ENCODE measurements at places on chromosomes 7 and 10. TPM values are rescaled to one million over a fixed set of nuclear protein-coding genes. Genes with fewer than 3 reads are reported as not detected.

DNA sequence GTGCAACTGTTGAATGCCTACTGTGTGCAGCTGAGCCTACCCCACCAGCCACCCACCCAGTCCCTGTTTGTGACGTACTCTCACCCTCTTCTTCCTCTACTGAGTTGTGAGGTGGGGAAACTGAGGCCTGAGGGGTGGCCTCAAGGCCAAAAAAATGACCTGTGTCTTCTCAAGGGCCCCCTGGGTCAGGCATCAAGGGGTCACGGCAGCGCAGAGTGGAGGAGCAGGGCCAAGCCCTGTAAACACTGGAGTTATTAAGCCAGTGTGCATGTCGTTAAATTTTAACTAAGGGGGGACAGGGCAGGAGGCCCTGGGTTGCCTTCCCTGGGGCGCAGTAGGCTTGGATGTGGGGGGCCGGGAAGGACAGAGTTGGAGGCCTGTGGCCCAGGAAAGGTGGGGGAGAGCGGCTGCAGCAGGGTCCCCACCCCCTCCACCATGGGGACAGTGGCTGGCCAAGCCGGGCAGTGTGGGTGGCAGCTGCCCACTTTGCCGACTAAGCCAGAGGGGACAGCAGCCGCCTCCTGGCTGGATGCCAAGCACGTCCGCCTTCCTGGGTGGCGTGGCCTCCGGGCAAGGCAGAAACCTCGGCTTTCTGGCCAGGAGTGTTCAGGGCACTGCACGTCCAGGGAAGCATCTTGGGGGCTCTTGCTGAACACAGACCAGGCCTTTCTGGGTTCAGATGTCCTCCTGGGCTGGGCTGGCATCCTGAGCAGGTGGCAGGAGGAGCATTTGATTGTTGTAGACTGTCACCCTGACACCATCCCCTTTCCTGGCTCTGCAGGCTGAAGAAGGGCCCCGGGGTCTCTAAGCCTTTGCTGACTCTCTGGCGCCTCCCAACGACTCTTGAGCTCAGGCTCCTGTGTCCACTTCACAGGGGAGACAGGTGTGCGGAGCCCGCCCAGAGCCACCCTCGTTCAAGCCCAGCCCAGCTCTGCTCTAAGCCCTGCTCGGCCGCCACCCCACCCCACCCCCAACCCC is 1.9 kb downstream of the SLC29A4 start:
- H3K4me1 ChIP-seq, result peaks cover 6% of the 10 kb centered on the region
- no peak overlapping the region for H3K4me3 ChIP-seq
- no peaks in the 10 kb centered on the region for H3K36me3 ChIP-seq
- no peak overlapping the region for H3K27ac ChIP-seq
- DNase-seq, result peak; percentile 78

- H3K27me3 ChIP-seq, result no peaks in the 10 kb centered on the region
- H3K27ac ChIP-seq, result peak overlapping the region; percentile 51
- no peaks in the 10 kb centered on the region for H3K4me1 ChIP-seq
- no peak overlapping the region for H3K4me3 ChIP-seq
Observed at GRCh38 chr7:68689087-68689433, 909.2 kb upstream of the AUTS2 start.

DNA sequence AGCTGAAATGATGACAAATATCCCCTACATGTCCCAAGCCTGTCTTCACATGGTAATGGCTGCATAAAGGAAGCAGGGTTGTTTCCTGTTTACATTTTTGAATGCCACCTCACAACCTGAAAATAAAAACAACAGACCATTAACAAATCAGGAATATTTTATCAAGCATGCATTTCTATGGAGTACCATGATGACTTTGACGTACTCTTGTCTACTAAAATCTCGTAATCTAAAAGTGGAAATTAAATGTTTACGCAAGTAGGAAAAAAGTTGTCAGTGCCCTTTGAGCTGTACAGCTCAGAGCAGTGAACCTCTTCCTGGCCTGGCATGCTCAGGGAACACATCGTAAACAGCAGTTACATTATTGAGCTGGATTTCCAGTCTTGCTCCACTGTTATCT is 194.1 kb downstream of the INHBA start:
- H3K4me3 ChIP-seq, result no peak overlapping the region
- H3K36me3 ChIP-seq, result no peaks in the 10 kb centered on the region
- no peaks in the 10 kb centered on the region for H3K27me3 ChIP-seq
- DNase-seq, result no peak
- no peaks in the 10 kb centered on the region for H3K4me1 ChIP-seq

GRCh38 chr10:24206334-24206733 is 2.6 kb upstream of the KIAA1217 start:
- H3K27me3 ChIP-seq, result no peaks in the 10 kb centered on the region
- H3K36me3 ChIP-seq, result no peaks in the 10 kb centered on the region
- H3K4me3 ChIP-seq, result no peak overlapping the region
- DNase-seq, result no peak

GRCh38 chr10:6385665-6386064 is 182.9 kb downstream of the PFKFB3 start:
- no peak overlapping the region for H3K4me3 ChIP-seq
- no peaks in the 10 kb centered on the region for H3K4me1 ChIP-seq
- no peak overlapping the region for H3K27ac ChIP-seq
- no peak for DNase-seq
- no peaks in the 10 kb centered on the region for H3K27me3 ChIP-seq

DNA sequence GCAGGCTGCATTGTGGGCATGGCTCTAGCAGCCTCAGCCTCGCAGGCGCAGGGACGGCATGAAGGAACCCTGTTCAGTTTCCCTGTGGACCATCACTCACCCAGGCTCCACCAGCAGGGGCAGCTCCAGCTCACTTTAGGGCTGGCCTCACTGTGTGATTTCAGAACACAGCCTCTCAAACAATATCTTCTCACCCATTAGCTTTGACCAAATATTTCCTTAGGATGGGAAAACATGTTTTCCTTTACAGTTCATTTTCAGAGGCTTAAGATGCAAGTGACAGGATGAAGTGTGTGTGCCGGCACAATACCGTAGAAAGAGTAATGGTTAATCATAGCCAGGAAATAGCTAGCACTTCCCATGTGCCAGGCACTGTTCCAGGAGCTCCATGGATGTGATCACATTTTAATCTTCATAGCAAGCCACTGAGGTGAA is 58.2 kb downstream of the LANCL2 start:
- H3K27me3 ChIP-seq, result no peaks in the 10 kb centered on the region
- no peak overlapping the region for H3K27ac ChIP-seq
- H3K4me1 ChIP-seq, result peaks cover 6% of the 10 kb centered on the region

- H3K27ac ChIP-seq, result peak within 1 kb of the TSS; percentile 90
- peak; percentile 76 for DNase-seq
- H3K27me3 ChIP-seq, result no peaks in the 10 kb centered on the region
Observed at GRCh38 chr10:104337985-104338735, at the start of gene ITPRIP. TSS of gene ITPRIP (minus strand) at chr10:104338465. CDS start at chr10:104316051, 22,414 bp downstream.

- DNase-seq, result no peak
- no peak overlapping the region for H3K27ac ChIP-seq
- no peak overlapping the region for H3K4me3 ChIP-seq
- H3K4me1 ChIP-seq, result no peaks in the 10 kb centered on the region
Observed at GRCh38 chr7:129176916-129177710, 11.3 kb upstream of the SMO start.

The PHKG1 gene
- 0.78 TPM for total RNA-seq

The SPDYE16 gene
- not detected for total RNA-seq

The PIP gene
- total RNA-seq, result not detected

The MMP21 gene
- not detected for total RNA-seq

The GPER1 gene
- total RNA-seq, result 29.1 TPM

The TMEM236 gene
- 0.21 TPM for total RNA-seq

All from thyroid gland (tissue), 4 donors.